ENCODE measurements at places on chromosomes 1 and 21.

DNA sequence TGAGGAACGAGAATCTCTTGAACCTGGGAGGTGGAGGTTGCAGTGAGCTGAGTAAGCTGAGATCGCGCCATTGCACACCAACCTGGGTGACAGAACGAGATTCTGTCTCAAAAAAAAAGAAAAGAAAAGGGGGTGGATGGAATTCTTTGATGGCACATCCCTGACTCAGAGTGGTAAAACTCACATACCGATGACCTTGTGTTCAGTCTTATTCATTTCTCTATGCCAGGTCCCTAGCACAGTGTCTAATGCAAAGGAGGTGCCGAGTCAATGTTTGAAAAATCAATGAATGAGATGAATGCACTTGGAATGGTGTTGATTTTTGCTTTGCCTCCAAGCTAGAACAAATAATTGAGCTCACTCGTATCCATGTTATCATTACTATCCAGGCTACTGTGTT, 18.5 kb upstream of the FAM20B start:
- DNase-seq, result no peak

DNA sequence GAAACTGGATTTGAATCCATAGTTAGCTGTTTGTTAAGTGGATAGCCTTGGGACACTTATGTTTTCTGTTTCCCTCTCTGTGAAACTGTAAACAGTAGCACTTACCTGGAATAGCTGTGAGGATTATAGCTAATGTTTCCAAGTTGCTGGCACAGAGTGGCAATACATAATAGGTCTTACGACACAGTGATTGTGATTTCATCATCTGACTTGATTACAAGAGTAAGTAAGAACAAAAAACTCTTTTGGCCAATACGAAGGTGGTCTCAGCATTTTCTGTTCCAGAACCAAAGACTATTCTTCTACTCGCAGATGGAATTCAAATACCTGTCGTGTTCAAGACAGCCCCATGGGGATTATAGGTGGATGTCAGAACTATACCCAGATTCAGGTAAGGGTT, 2.1 kb downstream of the C8B start:
- DNase-seq, result no peak

- no peak for DNase-seq
Observed at GRCh38 chr1:8097077-8097799, 71.1 kb upstream of the ERRFI1 start.

GRCh38 chr1:29052941-29053340, 70.8 kb downstream of the TMEM200B start:
- DNase-seq, result no peak

- DNase-seq, result no peak
Observed at GRCh38 chr1:215146240-215146975, 63.9 kb downstream of the KCNK2 start.

Measured in stimulated activated CD8-positive, alpha-beta memory T cell treated with anti-CD3 and anti-CD28 coated beads, Interleukin-7, amount 100 ng/mL, for 1 hour (primary cell).